ENCODE measurements at places on chromosomes 4 and X.

GRCh38 chr4:89929425-89930159, 34.9 kb downstream of the MMRN1 start:
- no peak for DNase-seq

GRCh38 chrX:9291629-9292028, 173.2 kb upstream of the TBL1X start:
- no peak for DNase-seq

DNA sequence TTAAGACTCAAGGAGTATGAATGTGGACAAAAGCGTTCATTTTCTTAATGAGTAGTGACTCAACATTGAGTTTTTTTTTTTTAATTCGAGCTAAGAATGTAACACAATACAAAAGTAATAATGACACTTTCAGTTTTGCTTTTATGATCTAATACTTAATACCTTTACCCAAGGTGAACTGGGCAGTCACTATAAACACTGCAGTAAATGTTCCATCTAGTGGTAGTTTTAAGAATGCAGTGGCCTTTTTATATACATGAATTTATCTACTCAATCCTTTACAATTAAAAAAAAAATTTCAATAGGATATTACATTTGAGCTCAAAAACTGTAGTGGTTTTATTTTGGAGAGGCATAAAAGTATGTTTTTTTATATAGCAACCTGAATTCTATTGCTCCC, 33.9 kb downstream of the PDK3 start:
- no peak for DNase-seq

GRCh38 chr4:5435201-5435600, 273.2 kb downstream of the EVC2 start:
- no peak for DNase-seq

DNA sequence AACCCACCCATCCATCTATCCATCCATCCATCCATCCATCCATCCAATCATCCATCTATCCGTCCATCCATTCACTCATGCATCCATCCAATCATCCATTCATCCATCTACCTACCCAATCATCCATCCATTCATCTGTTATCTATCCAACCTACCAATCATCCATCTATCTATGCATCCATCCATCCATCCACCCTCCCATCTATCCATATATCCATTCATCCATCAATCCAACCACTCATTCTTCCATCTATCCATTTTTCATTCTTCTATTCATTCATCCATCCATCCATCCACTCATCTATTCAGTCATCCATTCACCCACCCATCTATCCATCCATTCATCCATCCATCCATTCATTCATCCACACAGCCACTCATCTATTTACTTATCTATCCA, 80.1 kb upstream of the SHOX start:
- no peak for DNase-seq

GRCh38 chr4:41539711-41540110, 1.8 kb downstream of the LIMCH1 start:
- DNase-seq, result no peak

DNA sequence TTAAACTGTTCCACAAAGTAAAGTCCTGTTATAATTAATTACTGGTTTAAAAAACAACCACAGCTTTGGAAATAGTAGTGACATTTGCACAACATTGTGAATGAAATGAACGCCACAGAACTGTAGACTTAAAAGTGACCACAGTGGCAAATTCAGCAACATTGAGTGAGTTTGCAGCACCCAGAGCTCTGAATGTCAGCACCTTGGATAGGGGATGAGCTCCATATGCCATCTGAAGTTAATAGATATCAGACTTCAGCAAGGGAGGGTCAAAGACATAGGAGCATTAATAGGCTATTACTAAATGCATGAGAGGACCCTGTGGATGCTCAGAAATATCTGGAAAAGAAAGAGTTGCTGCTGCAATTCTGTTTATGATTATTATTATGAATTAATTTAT, 55.3 kb upstream of the KCNIP4 start:
- DNase-seq, result no peak

DNA sequence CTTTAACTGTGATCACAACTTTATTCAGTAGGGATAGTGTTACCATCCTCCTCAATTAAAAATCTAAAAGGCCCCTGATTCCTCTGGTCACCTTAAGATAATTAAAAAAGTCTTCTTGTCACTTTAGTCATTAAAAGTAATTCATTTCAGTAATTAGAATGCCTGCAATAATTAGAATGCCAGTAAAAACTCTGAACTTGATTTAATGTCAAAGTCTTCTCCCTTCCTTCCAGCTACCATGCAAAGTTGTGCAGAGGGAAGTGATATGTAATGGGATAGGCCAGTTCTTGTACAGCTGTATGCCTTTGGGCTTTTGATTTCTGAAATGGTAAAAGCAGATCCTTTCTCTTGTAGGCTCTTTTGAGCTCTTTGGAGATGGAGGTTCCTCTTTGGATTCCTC, 417.2 kb downstream of the ADAM29 start:
- no peak for DNase-seq

DNA sequence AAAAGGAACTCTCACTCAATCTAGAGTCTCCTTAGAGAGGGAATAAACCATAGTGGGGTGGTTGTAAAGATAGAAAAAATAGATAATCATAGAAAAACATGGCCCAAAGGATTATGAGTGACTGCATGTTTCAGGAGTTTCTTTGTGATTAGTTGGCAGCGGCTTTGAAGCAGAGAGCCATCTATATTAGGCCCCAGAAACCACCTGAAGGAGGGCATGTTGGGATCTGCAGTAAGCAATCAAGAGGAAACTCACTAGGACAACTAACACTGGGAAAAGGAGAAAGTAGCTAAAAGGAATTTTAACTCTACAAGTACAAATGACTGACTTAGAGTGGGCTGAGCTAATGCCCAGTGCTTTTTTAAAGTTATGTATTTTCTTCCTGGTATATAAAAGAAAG, 269.2 kb upstream of the NRK start:
- no peak for DNase-seq

DNA sequence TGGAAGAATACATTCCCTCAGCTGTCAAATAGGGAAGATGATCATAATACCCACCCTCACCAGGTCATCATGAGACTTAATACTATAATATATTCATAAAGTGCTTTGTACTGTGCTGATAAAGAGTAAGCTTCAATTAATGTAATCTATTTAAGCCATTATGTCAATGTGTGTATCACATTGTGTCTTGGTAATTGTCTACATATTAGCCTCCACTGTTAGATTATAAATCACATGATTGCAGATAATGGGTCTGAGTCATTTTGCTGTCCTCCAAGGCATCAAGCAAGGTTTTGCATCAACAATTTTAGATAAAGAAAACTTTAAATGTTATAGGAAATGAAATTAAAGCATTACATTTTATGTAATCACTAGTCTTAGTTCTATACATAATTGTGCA, 45.2 kb upstream of the CEP135 start:
- no peak for DNase-seq

GRCh38 chrX:118552121-118552900, 56.7 kb downstream of the DOCK11 start:
- no peak for DNase-seq

GRCh38 chrX:42384956-42385355, 393.0 kb downstream of the PPP1R2C start:
- DNase-seq, result no peak

- DNase-seq, result no peak
These were observed 30.8 kb downstream of the GPC4 start for GRCh38 chrX:133384454-133384853.

DNA sequence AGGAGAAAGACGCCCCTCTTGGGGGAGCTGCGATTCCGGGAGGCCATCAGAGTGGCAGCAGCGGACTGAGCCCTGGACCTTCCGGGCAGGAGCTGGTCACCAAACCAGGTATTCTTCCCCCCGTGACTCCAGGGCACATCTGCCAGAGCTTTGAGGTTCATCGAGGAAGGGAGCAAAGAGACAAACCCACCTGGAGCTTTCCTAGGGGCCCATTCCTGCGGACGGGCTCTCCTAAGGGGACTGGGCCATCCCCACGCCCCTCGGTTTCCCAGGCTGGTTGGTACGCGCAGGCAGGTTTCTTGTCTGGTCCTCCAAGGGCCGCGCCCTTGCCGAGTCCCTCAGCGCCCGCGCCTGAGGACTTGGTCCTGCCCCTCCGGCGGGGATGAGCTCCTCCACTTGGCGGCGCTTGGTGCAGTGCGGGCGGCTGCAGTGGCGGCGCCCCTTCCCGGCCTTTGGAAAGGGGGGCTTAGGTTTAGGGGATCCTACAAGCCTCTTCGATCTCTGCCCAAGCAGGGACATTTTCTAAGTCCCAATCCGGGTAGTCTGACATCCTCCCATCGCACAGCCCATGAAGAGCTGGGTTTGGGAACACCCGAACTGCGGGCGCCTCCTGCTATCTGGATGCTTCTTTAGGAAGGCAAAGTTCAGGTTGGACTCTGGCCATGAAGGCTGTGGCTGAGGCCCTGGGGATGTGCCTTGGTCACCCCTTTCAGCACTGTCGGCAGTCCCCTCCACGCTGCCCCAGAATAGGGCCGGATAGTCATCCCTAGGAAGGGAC, 538 bp downstream of the STBD1 start:
- DNase-seq, result no peak

- DNase-seq, result no peak
These were observed 11.9 kb upstream of the ADH7 start for GRCh38 chr4:99447079-99447478.

DNA sequence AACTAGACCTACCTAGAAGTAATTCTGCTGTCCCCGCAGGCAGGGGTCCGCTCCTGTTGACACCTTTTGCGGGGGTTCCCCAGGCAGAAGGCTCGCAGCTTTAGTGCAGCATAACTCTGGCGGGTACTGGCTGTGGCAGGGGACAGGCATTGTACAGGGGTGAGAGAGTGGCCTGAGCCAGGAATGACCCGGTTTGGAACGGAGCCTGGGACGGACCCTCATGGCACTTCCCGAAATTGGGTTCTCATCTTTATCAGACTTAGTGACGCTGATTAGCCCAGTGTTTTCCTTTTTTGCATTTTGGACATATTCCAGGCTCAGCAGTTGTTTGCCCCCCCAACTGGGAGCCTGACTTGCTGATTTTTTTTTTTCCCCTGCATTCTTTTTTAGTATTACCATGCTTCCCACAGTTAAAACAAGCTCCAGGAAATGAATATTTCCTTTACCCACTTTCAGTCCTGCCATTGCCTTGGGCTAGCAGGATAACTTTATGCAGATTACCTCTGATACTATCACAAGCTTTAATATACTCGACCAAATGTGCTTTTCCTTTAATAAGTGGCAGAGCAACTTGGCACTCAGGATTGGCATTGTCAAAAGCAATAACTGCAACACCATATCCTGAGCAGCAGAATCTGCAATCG, 55.8 kb upstream of the WDR1 start:
- no peak for DNase-seq

DNA sequence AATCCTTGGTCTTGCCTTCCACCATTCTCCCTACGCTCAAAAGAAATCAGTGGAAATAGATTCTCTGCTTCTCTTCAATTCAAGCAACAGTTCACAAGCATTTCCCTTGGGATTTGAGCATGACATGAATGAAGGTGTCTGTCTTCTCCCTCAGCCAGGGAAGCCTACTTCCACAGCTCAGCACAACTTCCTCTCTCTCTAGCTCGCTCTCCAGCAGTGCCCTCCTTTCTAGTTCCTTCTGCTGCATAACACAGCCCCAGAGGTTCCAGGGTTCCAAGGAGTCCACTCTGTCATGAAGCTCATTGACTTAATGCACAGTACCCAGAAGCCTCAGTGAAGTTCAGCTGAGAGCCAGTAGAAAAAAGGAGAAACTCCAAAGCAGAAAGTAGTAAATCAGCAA, 81.3 kb downstream of the PLS3 start:
- no peak for DNase-seq

- no peak for DNase-seq
These were observed 479 bp downstream of the BRCC3 start for GRCh38 chrX:155071694-155072280.

DNA sequence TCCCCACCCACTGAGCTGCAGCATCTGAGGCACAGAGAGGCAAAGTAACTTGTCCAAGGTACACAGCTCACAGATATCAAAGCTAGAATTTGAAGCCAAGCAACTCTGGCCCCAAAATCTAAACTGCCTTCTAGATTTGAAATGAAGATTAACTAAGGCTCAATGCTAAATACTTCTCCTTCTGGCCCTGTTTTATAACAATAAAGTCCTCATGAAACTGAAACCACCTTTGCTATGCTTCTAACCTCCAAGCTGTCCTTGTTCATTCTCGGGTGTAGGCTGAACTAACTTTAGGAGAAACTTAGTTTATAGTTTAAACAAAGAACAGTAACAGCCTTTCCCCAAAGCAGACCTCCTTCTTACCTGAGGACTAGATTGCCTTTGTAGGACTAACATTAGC, 93.6 kb downstream of the DCTD start:
- DNase-seq, result no peak
